NCI-H345 (cell line): ENCODE measurements at places on chromosomes 2 and 18.
A peak's percentile ranks its signal among the peaks of the same experiment; 100 is the strongest.

- DNase-seq = no peak
Observed at GRCh38 chr18:47420130-47420529, 168.7 kb upstream of the SKOR2 start.

- DNase-seq = no peak
Observed at GRCh38 chr18:75124991-75125381, 84.0 kb downstream of the PTGR3 start.

- no peak for DNase-seq
Observed at GRCh38 chr2:192634557-192634956, 439.8 kb upstream of the TMEFF2 start.

DNA sequence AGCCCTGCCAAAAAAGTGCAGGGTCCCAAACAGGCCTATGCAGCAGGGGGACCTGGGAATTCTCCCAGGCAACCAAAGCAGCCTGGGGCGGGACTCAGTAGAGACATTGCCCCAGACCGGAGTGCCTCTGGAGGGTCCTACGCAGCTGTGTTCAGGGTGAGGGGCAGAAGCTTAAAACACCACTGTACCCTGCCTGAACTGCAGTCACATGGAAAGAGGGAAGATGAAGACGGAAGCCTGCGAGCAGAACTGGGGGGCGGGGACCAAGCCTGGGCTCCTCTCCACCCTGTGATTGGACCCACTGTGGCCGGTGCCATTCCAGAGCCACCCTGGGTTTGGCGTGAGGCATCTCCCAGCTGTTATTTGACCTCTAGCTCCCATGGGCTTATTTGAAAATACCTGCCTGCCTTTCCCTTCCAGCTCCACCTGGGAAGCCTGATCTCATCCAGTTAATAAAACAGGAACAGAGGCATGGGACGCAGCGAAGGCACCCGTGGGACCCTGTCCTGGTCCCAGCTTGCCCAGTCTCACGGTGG is 183.1 kb downstream of the SMAD2 start:
- DNase-seq = no peak

DNA sequence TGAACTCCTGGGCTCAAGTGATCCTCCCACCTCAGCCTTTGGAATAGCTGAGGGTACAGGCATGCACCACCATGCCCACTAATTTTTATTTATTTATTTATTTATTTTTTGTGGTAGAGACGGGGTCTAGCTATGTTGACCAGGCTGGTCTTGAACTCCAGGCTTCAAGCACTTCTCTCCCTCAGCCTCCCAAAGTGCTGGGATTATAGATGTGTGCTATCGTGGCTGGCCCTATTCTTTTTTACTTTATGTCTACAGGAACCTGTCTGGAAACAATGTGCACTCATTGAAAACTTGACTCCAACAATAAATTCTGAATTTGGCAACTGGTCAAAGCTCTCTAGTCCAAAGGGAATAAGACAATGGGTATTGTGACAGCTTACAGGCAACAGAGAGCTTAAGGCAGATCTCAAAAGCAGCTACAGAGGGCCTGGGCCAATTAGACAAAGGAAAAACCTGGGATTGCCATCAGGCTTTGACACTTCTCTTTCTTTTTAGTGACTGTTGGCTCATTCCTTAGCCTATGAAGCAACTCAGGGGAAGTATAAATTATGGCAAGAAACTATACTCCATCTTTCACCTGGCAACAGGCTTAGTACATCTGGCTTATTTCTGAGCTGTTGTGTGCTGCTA is 55.1 kb upstream of the RAPGEF4 start:
- DNase-seq = peak; percentile 30

- peak; percentile 78 for DNase-seq
Observed at GRCh38 chr2:165681841-165682240, 112.2 kb downstream of the GALNT3 start.
